ENCODE measurements at places on chromosomes 13 and 19.

GRCh38 chr19:20662421-20663105, 1.2 kb upstream of the ZNF626 start:
- DNase-seq: no peak

- DNase-seq: no peak
Observed at GRCh38 chr13:32300920-32301319, 14.2 kb downstream of the ZAR1L start.

- no peak for DNase-seq
Observed at GRCh38 chr19:30175987-30176386, 196.2 kb upstream of the ZNF536 start.

- no peak for DNase-seq
Observed at GRCh38 chr13:74931698-74932433, 550.1 kb downstream of the TBC1D4 start.

DNA sequence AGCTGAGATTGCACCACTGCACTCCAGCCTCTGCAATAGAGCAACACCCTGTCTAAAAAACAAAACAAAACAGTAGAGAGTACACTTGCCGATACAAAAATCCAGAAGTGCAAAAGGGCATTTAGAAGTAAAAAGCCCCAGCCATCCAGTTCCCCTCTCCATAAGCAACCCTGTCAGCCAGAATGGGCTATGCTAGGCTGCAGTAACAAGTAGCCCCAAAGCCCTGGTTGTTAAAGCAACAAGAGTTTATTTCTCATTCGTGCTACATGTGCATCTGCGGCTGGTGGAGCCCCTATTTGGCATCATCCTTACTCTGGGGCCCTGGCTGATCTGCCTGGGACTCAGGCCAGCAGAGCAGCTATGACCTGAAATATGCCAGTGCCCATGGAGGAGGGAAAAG, 16.9 kb upstream of the UBE2S start:
- no peak for DNase-seq

GRCh38 chr19:45766296-45766868, 2.7 kb downstream of the SIX5 start:
- DNase-seq: no peak

DNA sequence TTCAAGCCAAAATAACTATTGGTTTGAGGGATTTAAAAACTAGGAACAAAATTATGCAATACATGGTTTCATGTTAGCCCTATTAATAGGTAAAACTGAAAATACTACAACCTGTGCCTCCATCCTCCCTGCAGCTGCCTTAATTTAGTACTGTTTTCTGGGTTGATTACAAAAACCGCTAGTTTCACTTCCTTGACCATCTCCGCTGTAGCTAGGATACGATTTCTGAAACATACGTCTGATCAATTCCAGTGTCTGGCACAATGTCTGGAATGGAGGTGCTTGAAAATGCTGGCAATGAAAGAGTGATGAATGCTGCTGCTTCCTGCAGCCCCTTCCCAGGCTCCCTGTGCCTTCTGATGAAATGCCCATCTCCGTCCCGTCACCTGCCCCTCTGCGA, 273.5 kb downstream of the SHISA2 start:
- no peak for DNase-seq

GRCh38 chr19:12944104-12944674, 1.5 kb upstream of the RAD23A start:
- DNase-seq: no peak

DNA sequence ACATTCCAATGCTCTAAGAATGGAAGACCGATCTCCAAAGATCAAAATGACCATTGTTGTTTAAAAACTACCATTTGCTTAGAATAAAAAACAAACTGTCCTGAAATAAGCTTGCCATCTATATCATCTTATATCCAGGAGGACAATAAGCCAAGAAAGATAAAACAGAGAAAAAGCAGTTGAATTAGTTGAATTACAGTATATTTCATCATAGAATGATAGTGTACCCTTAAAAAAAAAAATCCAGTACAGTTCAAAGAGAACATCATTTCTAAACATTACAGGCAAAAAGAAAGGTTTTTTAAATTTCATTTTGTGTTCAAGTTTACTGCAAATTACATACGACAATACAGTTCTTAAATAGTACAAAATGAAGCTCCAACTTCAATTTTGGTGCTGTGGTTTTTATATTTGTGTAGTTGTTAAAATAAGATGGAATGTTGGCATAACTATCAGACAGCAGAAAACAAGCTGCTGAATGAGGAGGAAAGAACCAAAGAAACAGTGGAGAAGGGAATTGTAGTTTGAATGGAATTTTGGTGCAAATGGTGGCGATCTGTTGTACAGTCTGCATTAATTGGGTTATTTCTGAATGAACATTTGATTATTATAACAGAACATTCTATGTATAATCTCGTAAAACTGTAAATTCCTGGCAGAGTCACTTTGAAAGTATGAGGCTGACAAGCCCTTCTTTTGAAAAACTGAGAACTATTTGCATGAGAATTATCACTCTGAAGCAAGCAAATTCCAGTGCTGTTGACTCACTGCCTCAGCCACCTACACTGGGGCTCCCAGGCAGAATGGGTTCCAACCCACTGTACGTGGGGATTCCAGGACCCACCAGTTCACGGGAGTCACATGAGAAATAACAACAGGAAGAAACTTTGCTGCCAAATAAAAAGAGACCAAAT, 37.7 kb downstream of the LHFPL6 start:
- no peak for DNase-seq

DNA sequence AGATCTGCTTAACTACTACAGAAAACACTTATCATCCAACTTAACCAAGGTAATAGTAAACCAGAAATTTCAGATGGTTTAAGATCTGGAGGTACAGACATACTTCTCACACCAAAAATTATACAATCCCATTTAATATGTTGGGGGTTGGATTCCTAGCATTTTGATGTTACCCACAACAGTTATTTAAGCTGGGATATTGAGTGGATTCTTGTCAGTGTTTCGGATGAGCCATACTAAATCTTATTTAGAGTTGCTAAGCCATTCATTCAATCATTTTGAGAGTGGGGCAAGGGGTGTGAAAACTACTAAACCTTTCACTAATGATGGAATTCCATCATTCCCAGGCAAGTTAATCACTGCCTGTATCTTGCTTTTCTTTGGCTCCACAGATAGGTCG, 40.6 kb downstream of the KATNAL1 start:
- DNase-seq: no peak

DNA sequence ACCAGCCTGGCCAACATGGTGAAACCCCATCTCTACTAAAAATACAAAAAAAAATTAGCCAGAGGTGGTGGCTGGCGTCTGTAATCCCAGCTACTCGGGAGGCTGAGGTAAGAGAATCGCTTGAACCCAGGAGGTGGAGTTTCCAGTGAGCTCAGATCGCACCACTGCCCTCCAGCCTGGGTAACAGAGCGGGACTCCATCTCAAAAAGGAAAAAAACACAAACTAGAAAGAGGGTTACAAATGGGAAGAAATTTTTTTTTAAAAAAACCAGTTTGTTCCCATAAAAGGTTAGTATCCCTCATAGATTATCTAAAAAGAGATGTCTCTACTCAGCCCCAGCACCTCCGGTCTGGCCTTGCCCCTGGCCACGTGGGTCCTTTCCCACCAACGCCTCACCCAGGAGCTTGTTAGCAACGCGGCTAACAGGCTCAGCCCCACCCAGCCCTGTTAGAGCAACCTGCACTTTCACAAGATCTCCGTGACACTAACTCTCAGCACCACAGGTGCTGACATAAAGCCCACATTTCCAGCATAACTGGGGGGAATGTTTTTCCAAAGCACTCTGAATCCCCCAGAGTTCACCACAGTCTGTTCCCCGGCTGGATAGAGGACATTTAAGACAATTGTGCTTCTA, 4.3 kb downstream of the DMKN start:
- no peak for DNase-seq

GRCh38 chr19:7740682-7741054, 6.7 kb downstream of the CD209 start:
- no peak for DNase-seq

GRCh38 chr13:110256126-110256905, 50.6 kb downstream of the COL4A1 start:
- no peak for DNase-seq

DNA sequence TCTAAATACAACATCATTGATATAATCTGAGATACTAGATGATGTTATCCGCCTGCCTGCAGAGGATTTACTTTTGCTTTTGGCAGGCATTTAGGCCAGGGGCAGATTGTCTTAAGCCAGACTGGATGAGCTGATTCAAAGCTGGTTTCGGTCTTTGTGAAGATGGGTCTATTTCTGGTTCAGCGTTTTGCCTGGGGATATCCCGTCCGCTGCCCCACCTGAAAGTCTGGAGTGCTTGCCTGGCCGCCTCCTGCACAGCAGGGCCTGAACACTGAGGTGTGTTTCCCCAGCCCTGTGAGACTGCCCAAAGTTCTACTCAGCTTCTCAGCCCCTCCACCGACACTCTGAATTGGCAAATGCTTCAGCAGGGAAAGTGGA, 149.7 kb downstream of the KATNAL1 start:
- DNase-seq: no peak

DNA sequence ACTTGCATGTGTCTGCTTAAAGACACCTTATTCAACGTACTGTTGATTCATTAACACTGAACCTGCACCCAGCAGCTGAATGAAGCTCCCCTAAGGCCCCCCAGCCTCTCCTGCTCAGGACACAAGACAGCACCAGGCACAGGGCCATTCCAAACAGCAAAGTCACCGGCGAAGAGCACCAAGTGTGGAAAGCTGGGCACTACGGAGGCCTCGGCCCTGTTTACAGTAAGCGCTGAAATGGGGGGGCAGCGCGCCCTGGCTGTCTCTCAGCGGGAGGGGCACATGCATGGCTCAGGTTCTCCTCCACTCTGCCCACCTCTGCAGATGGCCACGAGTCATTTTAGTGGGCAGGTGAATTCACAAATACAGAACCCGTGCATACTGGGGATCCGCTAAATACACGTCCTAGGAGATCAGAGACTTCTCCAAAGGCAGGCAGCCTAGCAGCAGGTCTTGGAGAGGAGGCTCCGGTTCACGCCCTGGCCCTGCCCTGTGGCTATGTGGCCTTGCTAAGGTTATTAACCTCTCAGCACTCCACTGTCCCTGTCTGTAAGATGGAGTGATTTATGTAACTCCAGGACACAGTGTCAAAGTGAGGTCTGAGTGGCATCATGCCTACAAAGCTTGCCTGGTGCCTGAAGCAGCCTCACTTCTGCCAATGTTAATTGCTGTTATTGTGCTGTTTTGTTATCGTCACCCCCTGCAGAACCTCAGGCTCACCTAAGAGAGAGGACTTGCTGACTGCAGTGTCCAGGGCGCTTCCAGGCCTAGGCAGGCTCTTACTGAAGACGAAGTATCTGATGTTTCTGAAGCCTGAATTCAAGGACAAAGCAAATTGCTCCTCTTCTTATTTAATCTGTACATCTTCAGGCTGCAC, 207.4 kb upstream of the SOX1 start:
- no peak for DNase-seq

DNA sequence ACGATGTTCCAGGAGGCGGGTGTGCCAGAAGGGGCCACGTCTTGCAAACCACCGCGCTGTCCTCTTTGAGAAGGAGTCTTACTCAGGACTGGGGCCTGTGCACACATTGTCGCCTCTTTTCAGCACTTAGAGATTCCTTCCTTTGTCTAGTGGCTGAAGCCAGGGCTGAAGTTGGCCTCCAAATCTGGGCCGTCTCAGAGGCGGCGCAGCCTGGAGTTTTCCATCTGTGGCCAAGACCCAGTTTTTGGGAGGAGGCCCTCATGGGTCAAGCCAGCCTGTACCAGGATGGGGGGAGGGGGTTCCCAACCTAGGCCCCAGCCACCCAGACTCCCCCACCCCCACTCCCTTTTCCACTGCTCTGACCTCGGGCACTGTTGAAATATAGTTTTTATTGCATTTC, 11.8 kb downstream of the ANO8 start:
- no peak for DNase-seq

DNA sequence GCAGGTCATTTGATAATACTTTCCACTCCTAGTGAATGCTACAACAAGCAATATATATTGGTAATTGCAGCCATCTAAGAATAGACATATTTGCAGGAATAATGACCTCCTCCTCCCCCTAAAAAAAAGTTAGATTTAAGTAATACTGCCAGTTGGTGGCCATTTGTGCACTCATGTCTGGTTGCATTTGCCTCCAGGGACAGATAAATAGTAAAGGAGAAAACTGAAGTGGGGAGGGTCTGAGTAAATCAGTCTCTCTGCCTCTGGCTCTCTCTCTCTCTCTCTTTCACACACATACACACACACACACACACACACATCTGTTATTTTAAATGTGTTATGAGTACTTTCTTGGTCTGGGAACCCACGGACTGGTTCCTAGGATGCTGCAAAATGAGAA, 125.5 kb upstream of the UQCRFS1 start:
- DNase-seq: no peak

DNA sequence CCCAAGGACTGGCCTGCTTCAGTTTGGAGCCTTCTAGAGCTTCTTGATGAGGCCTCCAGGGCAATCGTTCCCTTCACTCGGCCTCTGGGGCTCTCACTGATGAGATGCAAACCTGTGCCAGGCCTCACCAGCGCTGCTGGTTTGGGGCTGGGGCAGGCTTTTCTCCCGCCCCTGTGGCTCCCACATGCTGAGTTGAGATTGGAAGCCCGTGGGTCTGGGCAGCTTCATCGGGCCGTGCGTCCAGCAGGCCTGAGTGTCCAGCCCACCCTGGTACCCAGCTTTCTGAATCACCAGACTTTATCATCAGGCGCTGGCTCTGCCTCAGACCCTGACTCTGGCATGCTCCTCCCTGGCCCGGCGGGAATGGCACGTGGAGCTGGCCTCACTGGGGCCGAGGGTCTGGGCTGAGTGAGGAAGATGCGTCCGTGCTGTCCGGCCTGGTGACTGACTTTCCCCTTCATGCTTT, 4.3 kb downstream of the CALM3 start:
- DNase-seq: no peak

GRCh38 chr13:106440866-106441265, 94.6 kb downstream of the EFNB2 start:
- no peak for DNase-seq

- DNase-seq: no peak
Observed at GRCh38 chr13:113203507-113204377, 4.7 kb downstream of the PCID2 start.

GRCh38 chr13:22454586-22454985, 726.2 kb upstream of the SGCG start:
- no peak for DNase-seq

GRCh38 chr19:6213266-6213595, 66.5 kb downstream of the MLLT1 start:
- no peak for DNase-seq

DNA sequence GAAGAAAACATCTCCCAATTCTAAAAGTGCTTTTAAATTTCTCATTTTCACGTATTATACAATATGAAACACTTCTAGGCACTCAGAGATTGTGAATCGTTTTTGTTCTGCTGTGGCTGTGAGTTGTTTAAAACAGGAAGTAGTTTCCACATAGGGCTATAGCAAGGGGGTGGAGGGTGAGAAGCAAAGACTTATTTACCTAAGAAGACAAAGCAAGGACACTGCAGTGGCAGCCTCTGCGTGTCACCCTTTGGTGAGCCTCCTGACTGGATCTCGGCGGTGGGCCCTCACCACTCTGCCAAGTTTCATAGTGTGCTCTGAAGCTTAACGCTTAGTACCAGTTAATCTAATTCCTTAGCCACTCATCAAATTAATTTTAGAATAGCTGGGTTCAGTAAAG, 56.8 kb downstream of the TNFSF13B start:
- no peak for DNase-seq

- no peak for DNase-seq
Observed at GRCh38 chr19:29524912-29525831, 622 bp upstream of the VSTM2B start.

All from stimulated activated CD4-positive, alpha-beta T cell treated with anti-CD3 and anti-CD28 coated beads, Interleukin-2, amount 100 ng/mL, for 48 hours (primary cell).